Stimulated activated CD4-positive, alpha-beta T cell treated with anti-CD3 and anti-CD28 coated beads, Interleukin-2, amount 100 ng/mL, for 24 hours (primary cell): ENCODE measurements at places on chromosomes 3 and 15.

DNA sequence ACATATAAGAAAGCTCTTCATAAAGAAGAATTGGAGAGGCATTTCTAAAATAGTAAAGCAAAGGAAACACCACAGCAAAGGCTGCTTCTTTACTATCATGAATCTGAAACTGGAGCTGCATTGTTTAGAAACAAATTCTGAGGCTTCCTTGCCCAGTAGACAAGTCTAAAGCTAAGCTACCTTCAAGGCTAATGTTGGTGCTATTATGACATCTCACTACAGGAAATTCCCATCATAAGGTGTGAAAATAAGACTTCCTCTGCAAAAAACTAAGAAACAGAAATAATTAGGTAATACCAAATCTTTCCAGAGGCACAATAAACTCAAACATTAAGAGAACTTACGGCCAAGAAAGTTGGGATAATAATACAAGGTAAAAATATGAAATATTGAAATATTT lies 89.9 kb upstream of the P3H2 start:
- no peak for DNase-seq

- DNase-seq = no peak
Measured at GRCh38 chr3:111976254-111976653, 2.6 kb upstream of the ABHD10 start.

GRCh38 chr3:52801839-52802238 lies 7.2 kb downstream of the ITIH3 start:
- DNase-seq = no peak

GRCh38 chr3:164208048-164208447 lies 870.2 kb downstream of the SI start:
- DNase-seq = no peak

DNA sequence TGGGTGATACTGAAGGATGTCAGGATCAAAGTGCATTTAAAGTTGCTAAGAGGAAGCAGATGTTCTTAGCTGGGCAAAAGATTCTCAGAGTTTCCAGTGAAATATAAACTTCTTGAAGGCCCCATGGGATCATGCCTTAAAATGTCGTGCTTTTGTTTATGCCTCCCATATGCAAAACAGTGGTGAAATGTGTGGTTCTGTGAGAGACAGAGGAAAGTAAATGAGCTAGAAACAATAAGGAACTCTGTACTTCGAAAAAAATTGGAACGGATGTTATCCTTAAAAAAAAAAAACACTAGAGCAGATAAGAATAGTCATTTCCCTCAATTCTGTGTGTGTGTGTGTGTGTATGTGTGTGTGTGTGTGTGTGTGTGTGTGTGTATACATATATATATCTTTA lies 497.0 kb upstream of the TBL1XR1 start:
- no peak for DNase-seq

- no peak for DNase-seq
Measured at GRCh38 chr3:5787861-5788488, 600.5 kb downstream of the EDEM1 start.

DNA sequence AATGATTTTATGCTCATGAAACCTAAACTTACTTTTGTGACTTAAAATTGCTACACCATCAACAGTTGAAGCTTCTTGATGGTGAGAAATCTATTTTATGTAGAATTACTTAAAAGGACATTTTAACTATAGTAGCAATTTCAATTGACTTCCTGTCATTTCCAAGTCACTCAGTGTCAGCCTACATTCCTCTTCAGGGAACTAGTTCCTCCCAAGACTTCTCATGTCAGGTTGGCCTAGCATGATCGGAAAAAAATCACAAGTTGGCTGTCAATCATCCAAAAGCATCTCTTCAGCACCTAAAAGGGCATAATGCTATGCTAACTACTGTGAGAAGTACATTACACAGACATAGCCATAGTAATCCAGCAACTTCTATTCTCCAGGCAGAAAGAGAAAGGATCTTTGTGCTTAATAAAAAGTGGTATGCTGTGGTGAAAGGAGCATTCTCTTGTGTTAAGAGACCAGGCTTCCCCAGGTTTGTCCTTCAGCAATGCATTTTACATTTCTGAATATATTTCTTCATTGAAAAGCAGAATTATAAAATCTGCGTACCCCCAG lies 893.7 kb downstream of the AGBL1 start:
- DNase-seq = no peak

DNA sequence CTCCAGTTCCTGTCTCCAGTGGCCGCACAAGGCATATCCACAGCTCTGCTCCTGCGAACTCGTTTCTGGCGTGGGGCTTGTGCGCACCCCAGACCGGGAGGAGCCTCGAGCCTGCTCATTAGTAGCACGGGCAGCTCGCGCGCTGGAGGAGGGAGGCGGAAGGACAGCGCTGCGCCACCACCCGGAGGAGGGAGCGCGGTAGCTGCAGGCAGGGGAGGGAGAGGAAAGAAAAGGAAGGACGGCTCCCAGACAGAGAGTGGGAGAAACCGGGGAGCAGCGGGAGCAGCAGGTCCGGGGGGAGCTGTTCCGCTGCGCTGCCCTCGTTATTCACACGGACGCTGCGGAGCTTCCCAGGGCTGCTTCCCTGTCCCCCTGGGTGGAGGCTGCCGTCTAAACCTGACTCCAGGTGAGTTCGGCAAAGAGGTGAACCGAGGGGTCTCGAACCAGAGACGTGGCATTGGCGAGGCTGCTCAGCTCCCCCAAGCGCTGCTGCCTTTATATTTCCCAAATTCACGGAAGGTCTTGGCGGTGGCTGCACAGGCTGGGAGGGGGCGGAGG lies 121.3 kb upstream of the ZNF717 start:
- no peak for DNase-seq

- no peak for DNase-seq
Measured at GRCh38 chr3:58234516-58234931, 3.1 kb upstream of the ABHD6 start.

GRCh38 chr15:47427463-47427862 lies 289.8 kb upstream of the SEMA6D start:
- no peak for DNase-seq

GRCh38 chr3:172152874-172153273 lies 113.5 kb downstream of the FNDC3B start:
- no peak for DNase-seq

DNA sequence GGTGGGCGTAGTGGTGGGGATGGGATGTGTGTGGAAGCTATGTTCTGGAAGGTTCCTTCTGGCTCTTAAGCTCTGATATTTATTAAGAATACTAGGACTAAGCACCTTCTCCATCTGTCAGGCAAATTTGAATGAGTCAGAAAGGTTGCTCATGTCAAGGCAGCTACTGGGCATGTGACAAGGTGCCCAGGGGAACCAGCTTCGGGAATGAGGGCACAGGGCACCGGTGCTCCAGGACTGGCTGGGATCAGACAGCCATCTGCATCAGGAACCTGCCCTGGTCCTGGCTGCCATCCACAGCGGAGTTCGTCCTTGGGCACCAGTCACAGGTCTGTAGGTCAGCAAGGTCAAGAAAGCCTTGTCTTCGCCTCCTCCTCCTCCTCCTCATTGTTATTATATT lies 32.5 kb downstream of the CA12 start:
- DNase-seq = no peak

GRCh38 chr15:101436526-101436925 lies 53.0 kb downstream of the PCSK6 start:
- DNase-seq = no peak

- no peak for DNase-seq
Measured at GRCh38 chr3:24088782-24089181, 143.7 kb downstream of the NR1D2 start.

- no peak for DNase-seq
Measured at GRCh38 chr15:77727635-77728304, 95.1 kb upstream of the LINGO1 start.

GRCh38 chr3:71509066-71509465 lies 74.5 kb downstream of the FOXP1 start:
- DNase-seq = no peak

DNA sequence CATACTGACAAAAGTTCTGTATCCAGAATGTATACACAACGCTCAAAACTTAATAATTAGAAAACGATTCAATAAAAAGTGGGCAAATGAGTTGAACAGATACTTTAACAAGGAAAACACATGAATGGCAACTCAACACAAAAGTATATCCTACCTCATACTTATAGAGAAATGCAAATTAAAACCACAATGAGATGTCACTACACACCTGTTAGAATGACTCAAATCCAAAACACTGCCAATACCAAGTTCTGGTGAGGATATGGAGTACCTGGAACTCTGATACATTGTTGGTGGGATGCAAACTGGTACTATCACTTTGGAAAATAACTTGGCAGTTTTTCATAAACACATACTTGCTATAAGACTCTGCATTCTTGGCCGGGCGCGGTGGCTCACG lies 42.1 kb downstream of the PRTG start:
- DNase-seq = no peak

- no peak for DNase-seq
Measured at GRCh38 chr3:150300388-150300787, 107.7 kb upstream of the TSC22D2 start.

DNA sequence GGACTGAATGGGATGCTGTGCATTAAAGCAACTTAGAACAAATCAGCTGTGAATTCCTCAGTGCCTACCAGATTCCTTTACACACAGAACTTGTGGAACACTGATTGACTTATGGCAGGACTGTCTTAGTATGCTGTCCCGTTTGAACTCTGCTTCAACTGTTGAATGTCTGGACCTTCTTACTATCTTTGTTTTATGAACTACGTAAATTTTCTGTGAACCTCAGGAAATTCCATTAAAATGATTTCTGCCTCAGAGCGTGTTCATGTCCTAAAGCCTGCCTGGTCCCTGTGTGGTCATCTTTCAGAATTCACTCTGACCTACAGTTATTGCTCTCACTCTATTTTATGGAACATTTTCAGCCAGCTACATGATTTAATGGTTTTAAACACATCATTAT lies 29.4 kb upstream of the FBN1 start:
- no peak for DNase-seq

GRCh38 chr3:160709477-160710182 lies 32.7 kb downstream of the ARL14 start:
- no peak for DNase-seq

DNA sequence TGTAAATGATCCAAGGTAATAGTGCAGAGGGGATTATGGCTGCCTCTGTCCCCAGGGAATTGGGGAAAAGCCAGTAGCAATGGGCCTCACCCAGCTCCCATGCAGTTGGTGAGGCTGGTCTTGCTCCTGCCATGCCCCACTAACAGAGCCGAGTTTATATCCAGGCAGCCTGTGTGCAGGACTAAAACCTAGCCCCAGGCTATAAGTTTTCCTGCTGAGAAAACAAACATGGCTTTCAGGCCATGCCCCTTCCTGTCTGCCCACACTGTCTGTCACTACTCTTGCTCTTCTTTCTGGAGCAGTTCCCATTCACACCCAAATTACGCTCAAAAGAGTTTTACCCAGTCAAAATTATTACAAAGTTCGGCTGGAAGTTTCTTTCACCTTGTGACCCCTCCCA lies 73.5 kb upstream of the SPATA16 start:
- DNase-seq = no peak

DNA sequence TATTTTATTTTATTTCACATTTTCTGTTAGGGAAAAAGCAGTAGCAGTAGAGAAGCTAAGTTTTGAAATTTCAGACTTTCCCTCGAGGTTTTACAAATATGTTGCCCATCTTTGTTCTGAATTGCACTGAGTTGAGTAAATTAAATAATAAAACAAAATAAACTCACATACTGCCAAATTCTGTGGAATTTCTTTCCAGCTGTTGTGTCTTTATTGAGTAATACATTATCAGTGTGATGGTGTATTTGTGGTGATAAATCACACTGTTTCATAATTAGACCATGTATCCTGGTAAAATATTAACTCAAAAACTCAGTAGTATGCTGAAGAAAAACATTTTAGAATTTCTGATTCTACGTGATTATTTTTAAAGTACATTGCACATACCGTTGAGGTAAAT lies 592.1 kb downstream of the SI start:
- no peak for DNase-seq

GRCh38 chr3:28243424-28244106 lies 2.1 kb downstream of the CMC1 start:
- no peak for DNase-seq

GRCh38 chr3:178964551-178964950 lies 107.1 kb downstream of the ZMAT3 start:
- no peak for DNase-seq

- no peak for DNase-seq
Measured at GRCh38 chr15:51619331-51620035, 3.1 kb downstream of the DMXL2 start.

GRCh38 chr15:88630141-88630721 lies 8.6 kb upstream of the ISG20 start:
- DNase-seq = no peak

DNA sequence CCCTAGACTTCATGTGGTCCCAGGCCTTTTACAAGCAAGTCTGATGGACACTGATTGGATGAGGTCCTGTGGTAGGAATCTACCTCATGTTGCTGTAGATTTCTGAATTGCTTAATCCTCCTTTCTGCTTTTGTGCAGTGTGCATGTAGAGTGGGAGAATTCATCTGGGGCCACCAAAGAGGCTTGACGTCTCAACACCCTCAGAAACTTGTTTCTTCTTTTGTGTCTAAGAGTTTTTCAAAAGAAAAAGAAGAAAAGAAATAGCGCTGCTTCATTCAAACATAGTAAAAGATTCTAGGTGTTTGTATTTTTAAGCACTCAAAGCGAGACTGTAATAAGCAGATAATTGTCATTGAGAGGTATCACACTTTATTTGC lies 46.2 kb downstream of the NR1D2 start:
- no peak for DNase-seq

DNA sequence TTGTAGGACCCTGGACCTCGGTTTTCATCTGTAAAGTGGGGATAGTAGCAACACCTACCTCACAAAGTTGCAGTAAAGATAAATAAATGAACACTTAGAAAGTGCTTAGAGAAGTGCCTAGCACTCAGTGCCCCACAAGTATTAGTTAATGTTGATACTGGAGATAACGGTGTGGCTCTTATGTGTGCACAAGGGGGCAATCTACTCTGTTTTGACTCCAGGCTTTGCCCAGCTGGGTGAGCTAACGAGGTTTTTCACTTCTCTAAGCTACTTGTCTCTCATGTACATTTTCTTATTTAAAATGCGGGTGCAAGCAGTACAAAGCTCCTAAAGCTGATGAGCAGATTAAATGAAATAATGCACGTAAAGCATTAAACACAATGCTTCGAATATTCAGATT lies 193.5 kb upstream of the ICE2 start:
- no peak for DNase-seq

DNA sequence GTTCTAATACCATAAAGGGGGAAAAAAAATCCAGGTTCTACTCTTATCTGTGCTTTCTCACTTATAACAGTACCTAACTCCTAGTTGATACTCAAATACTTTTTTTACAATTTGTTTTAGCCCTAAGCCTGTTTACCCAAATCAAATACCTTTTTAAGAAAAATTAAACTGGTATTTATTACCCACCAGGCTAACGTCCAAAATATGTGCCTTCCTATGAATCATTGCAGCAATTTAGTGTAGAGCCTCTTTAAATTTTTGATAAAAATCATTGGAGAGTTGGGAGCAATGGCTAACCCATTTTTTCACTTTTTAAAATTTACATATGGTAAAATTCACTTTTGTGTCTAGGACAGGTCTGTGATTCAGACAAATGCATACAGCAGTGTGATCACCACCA lies 27.9 kb downstream of the FILIP1L start:
- DNase-seq = no peak

DNA sequence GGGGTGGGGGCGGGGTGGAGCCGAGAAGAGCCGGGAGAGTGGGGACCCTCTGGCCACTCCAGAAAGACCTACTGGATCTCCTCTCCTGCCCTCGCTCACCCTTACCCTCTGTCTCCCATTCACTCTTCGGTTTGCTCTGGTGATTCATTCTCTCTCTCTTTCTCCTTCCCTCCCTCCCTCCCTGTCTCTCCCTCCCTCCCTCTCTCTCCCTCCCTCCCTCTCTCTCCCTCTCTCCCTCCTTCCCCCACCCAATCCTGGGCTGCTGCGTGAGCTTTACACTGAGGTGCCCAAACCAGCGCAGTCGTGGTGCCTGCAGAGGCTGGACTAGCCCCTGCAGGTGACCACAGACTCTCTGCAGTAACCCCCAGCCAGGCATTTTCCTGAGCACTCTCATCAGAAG lies 32.2 kb upstream of the ADAMTS17 start:
- DNase-seq = no peak
